ENCODE measurements at places on chromosomes 12 and 14.

DNA sequence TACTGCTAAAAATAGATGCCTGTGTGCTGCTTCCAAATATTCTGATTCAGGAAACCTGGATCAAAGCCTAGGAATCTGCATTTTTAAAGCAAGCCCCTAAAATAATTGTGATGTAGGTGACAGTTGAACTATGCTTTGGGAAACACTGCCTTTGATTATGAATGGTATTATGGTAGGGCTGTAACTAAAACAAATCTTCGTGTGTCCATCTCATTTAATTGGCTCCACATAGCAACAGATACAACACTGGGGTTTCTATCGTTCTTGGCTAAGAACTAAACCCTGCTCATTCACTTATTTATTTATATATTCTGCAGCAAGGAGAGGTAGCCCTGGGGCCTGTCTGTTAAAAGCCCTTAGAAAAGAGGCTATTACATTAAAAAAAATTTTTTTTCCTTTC, 23.0 kb upstream of the ITGA5 start:
- no peak for DNase-seq

DNA sequence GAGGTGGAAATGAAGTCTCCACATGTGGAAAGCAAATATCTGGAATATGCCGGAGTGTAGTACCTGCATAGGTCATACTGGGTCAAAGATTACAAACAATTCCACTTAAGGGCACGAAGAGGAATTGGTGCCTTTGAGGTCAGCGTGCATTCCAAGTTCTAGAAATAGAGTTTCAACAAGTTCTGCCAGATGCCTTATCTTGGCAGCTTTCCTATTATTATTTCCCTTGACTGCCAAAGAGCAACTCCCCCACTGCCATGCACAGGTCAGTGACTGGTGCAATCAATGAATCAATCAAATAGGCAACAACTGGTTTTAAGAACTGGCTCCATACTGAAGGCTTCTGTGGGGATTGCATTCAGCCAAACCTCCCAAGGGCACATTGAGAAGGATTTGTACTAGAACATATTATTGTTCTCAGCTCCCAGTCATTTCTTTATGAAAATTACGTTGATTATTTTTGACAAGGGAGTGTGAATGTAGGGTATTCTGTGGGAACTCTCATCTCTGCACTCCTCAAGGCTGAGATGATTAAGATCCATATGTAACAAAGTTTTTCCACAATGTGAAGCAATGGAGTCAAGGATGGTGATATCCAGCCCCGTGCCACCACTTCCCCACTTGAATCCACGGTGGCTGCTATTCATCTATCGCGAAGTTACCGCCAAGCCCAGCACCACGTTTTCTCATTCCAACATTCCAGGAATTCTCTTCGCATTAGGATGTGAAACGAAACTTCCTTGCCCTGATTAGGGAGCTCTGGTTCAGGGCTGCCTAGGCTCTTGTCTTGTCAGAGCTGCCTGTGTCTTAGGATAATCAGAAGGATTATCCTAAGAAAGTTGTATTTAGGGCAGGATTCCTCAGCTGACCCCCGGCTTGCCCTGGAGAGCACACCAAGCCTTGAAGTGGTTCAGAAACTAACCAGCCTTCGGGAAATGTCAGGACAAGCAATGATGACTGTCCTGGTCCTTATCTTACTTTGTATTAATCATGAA, 115.1 kb upstream of the PCED1B start:
- DNase-seq = no peak

DNA sequence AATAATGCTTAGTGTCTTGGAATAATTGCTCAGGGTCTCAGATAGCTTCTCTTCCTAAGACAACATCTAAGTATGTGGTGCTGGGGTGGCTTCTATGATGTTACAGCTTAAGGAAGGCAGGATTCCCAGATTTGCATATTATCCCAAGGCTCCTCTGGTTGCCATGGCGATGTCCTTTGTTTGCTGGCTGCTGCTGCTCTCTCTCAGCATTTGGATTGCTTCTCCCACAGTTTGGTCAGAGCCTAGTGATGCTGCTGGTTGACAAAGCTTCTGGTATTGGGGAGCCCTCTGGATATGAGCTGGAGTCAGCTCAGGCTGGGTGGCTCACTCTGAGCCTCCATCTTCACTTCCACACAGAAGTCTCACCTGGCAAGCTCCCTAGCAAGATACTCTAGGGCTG, 56.4 kb upstream of the FBXO33 start:
- DNase-seq = no peak

DNA sequence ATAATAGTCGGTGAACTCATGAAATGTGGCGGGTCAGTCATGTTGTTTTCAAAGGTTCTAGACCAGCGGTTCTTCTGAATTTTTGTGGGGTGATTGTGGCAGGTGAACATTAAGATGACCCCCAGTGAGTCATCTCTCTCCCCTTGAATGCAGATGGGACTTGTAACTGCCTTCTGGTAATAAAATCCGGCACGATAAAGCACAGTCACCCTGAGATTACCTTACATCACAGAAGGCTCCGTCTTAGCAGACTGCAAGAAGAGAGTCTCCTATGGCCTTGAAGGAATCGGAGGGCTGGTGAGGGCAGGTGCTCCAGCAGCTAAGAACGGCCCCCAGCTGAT, 189.6 kb downstream of the FOXN3 start:
- no peak for DNase-seq

DNA sequence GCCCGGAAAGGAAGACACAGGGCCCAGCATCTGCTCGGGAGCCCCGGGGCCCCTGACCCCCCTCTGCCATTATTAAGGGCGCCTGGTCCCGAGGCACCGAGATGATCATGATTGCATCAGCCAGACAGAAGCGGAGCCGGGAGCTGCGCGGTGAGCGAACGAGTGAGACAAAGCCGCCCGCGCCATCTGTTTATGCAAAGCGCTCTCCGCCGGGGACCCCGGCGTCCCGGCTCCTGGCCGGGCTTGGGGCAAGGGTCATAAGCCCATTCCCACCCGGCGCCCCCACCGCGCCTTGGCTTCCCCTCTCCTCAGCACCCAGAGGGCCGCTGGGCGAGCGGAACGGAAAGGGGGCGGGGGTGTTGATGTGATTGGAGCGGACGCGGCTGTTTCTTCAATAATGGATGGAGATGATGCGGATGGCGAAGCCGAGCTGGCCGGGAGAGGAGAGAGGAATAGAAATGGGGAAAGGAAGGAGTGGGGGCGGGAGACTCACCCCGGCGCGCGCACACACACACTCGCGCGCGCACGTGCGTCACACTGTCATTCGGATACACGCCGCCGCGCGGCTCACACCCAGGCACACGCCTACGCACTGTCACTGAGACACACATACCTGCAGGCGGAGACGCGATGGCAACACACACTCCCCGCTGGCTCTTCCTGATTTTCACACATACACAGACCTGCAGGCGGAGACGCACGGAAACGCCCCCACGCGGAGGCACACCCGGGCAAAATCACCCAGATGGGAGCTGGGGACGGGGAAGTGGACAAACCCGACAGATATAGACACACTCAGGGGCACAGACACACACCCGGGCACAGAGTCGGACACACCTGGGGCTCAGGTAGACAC, 10.7 kb downstream of the STAC3 start:
- peak; percentile 82 for DNase-seq

DNA sequence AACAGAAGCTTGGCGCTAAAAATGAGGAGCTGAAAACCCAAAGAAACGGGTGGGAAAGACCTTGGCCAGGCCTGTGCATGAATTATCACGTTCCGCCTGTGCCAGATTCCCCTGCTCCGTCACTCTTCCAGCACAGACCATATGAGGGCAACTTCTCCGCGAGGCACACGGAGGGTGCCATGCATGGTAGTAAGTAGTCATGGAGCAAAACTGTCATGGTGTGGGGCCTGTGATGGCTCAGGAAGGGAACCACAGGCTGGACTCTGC, 148.2 kb downstream of the ANO2 start:
- no peak for DNase-seq

DNA sequence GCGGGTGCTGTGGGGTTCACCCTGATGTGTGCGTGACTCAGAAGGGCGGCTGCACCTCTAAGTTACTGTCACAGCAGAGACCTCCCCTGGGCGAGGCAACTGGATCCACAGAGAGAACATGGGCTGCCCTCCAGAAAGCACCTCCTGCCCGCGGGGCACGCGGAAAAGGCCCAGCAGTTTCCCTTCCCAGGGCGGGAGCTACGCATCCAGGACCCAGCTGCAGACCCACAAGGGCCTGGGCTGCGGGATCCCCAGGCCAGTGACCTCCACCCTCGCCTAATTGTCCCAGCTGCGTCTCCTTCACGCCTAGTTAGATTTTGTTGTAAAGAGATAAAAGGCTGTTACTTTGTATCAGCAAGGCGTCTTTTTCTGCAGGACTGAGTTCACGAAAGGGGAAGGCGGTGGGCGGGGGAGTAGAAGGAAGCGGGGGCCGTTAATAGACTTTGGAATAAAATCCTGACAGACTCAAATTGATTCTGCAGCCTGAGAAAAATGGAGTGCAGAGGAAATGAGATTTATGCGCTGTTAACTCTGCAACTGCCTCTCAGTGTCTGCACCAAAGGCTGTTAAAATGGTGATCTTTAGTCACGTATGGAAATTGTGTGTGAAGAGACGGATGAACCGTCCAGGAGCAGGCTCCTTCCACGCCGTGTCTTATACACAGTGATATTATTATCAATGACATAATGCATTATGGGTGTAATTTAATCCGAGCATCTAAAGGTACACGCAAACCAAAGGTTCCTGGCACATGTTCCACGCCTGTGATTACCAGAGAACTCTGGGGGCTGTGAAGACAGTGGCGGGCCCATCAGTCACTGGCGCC, 65.9 kb upstream of the FBRSL1 start:
- no peak for DNase-seq

DNA sequence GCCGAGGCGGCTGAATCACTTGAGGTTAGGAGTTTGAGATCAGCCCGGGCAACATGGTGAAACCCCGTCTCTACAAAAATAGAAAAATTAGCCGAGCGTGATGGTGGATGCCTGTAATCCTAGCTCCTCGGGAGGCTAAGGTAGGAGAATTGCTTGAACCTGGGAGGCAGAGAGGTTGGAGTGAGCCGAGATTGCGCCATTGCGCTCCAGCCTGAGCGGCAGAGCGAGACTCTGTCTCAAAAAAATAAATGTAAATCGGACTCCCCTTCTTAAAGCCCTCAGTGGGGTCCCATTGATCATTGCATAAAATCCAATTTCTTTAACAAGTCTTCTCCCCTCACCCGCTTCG, 908 bp downstream of the TDP1 start:
- DNase-seq = no peak
